Right renal cortex interstitium (tissue), 3 donors: ENCODE measurements at places on chromosomes 13 and 19. TPM values are rescaled to one million over a fixed set of nuclear protein-coding genes. Genes with fewer than 3 reads are reported as not detected.

The DENND1C gene
- 45.2 TPM for polyA plus RNA-seq

The ZNF155 gene
- polyA plus RNA-seq: 18.7 TPM

The C13orf42 gene
- polyA plus RNA-seq: 0.52 TPM

The PARP4 gene
- polyA plus RNA-seq: 39.8 TPM

The PRDX2 gene
- polyA plus RNA-seq: 286 TPM

DNA sequence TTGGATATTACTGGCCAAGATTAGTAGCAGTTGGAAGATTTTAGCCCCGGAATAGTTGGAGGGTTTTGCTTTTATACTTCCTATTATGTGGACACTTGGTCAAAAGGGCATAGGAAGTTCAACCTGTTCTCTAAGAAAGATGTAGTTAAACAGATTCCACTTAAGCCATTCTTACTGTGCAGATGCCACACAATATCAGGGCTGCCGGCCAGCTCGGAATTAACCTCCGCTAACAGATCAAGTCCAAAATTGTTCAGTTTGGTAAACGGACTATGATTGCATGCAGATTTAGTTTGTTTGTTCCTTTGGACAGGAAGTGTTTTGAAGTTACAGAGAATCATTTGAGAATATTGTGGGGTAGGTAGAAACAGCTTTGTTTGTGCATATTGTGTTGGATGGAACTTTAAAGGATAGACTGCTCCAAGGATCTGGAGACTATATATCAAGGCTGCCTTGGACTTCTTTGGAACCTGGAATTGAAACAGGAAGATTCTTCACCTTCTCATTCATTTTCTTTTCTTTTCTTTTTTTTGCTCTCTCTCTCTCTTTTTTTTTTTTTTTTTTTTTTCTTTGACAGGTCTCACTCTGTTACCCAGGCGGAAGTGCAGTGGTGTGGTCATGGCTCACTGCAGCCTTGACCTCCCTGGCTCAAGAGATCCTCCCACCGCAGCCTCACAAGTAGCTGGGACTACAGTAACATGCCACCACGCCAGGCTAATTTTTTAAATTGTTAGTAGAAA, 5.0 kb upstream of the SPRY2 start:
- no peak for DNase-seq

DNA sequence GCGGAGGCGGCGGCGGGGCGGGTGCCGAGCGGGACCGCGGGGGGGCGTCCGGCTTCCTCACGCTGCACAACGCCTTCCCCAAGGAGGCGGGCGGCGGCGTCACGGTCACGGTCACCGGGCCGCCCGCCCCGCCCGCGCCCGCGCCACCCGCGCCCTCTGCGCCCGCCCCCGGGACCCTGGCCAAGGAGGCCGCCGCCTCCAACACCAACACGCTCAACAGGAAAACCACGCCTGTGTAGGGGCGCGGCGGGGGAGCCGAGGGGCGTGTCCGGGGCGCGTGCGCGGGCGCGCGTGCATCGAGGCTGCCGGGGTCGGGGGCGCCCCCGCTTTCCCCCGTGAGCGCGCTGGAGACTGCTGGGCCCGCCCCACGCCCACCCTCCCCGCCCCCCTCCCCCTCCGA, 8.8 kb upstream of the CACNG6 start:
- DNase-seq: no peak

GRCh38 chr13:34335014-34336007, 517.4 kb downstream of the RFC3 start:
- no peak for DNase-seq

GRCh38 chr13:75467040-75467728, 14.8 kb downstream of the TBC1D4 start:
- no peak for DNase-seq

GRCh38 chr19:49892716-49893115, 4.0 kb downstream of the IL4I1 start:
- no peak for DNase-seq

- no peak for DNase-seq
Measured at GRCh38 chr13:92804346-92804745, 422.3 kb upstream of the GPC6 start.

- no peak for DNase-seq
Measured at GRCh38 chr19:2516727-2517126, 40.8 kb downstream of the GADD45B start.

GRCh38 chr19:2089001-2089711, 7.0 kb downstream of the MOB3A start:
- DNase-seq: no peak

DNA sequence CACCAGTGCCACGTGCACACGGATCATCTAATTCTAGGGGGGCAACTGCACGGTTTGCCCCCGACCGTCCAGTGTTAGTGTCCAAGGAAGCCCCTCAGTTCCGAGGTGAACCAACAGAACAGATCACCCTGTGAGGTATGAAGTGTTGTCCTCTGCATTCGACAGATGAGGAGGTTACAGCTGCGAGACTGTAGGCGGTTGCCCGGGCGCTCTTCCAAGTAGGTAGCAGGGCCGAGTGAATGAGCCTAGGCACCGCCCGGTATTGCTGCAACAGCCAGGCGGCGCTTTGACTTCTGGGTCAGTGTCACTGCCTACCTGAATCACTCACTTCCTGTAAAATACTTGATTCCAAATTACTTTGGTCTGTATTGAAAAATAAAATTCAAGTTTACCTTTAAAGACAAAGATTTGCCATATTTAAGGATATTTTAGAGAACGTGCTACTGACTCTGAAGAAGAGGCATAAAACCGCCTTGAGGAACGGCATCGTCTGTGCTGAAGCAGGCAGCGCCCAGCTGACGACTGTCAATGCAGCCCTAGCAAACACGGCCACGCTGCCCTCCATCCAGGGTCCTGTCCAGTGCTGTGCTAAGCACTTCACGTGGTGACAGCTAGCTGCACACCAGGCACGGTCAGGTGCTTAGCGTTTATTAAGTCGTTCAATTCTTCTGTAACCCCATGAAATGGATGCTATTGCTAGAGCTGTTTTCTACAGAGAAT, 19.3 kb upstream of the RASA3 start:
- no peak for DNase-seq

DNA sequence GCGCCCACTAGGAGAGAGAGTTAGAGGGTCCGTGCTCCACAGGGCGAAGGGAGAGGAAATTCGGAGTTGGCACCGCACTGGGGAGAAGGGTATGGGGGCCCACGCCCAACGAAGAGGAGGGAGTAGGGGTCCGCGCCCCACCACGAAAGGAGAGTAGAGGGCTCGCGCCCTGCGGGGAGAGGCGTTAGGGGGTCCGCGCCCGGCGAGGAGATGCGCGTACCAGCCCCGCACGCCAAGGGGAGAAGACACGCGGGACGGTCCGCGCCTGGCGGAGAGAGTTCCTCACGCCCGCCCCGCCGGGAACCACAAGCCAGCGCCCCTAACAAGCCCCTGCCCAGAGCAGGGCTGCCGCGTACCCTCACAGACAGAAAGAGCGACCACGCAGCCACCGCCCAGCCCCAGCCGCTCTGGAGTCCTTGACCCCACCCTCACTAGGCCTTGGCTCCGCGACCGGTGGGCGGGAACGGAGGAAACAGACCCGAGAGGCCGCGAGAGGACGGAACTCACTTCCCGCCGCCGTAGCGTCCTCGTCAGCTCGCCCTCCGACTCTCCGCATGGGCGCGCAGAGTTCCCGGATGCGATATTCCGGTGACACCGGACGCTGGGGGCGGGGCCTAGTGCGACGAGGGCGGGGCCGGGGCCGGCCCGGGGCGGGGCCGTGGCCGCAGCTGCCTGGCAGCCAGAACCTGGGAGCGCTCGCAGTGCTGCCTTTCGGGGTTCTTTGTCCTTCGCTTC, 20.0 kb upstream of the ZSCAN18 start:
- DNase-seq: peak; percentile 23

DNA sequence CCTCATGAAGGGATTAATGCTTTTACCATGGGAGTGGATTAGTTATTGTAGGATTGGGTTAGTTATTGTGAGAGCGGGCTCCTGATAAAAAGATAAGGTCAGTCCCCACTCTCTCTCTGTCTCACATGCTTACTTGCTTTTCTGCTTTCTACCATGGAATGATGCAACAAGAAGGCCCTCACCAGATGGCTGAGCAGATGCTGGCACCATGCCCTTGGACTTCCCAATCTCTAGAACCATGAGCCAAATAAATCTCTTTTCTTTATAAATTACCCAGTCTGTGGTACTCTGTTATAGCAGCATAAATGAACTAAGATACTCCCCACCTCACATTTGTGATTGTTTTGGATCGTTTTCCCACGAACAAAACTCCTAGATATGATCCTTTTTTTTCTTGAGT, 353.8 kb downstream of the DNAJC15 start:
- DNase-seq: no peak

- no peak for DNase-seq
Measured at GRCh38 chr19:55228403-55229031, at the start of gene TMEM86B. TSS of gene TMEM86B (minus strand) at chr19:55228763. CDS start at chr19:55228741, 22 bp downstream.

DNA sequence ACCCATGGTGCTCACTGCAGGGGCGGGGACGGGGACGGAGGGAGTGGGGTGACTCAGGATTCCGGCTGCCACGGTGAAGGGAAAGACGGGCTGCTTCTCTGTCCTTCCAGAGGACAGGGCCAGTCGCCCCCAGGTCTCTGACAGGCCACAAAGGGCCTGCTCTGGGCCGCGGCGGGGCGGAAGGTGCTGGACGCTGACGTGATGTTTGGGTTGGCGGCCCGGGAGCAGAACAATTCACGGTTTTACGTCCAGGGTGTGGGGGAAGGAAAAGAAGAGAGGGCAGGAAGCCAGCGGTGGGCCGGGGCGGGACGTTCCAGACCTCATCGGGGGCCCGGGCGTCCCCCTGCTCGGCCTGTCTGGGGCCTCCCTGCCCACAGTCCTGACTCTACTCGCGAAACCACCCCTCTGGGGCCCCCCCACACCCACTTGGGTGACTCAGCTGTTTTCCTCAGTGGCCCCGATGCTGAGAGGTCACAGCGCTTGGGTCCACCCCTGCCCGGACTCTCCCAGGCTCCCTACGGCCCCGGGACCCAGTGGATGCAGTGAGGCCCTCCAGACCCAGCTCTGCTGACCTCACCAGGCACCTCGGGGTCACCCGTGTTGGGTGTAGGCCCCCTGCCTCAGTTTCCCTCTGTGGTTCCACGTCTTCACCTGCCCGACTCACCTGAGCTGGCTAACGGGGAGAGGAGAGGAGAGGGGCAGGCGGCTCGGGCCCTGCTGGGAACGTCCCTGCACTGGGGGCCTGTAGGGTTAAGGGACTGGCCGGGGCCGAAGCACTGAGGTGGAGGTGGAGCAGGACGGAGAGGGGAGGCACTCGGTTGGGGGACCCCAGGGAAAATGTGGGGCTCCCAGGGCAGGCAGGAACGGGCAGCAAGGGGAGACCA, 29.2 kb downstream of the PIP5K1C start:
- DNase-seq: no peak

DNA sequence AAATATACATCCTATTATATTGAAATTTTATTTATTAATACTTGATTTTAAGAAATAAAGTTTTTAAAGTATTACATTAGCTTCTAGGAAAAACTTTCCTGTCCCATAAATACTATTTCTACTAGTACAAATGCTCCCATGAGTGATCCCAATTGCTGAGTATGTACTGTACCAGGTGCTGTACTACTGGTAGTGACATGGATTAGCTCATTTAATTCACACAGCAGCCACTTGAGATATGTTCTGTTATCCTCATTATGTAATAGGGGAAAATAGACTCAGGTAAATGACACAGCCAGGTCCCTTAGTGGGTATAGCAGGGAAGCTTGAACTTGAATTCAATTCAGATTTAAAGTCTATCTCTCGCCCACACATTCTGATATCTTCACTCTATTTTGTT, 363.1 kb downstream of the FGF14 start:
- no peak for DNase-seq

GRCh38 chr19:42412661-42413076, 14.5 kb downstream of the LIPE start:
- DNase-seq: no peak

DNA sequence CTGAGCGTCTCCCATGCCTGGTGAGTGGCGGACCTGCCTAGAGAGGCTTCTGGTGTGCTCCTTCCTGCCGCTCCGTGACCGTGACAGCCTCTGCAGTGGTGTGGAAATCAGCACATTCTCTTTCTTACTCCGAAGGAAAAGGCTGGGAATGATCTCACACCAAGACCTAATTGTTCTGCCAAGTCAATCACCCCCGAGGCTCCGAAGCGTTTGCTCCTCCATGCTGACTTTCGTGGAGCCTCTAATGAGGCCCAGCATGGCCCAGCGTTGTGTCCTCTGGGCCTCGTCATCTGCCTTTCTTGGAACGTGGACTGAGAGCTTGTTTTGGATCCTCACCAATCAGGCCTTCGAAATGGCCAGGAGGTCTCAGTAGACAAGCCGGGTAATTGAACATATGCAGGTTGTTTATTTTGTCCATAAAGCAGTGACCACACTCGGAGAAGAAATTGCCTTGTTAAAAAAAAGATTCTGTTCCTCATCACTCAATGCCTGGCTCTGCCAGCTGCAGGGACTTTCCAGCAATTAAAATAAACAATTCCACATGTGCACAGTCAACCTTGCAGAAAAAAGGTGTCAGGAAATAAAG, 107.1 kb downstream of the UBL3 start:
- peak; percentile 14 for DNase-seq

DNA sequence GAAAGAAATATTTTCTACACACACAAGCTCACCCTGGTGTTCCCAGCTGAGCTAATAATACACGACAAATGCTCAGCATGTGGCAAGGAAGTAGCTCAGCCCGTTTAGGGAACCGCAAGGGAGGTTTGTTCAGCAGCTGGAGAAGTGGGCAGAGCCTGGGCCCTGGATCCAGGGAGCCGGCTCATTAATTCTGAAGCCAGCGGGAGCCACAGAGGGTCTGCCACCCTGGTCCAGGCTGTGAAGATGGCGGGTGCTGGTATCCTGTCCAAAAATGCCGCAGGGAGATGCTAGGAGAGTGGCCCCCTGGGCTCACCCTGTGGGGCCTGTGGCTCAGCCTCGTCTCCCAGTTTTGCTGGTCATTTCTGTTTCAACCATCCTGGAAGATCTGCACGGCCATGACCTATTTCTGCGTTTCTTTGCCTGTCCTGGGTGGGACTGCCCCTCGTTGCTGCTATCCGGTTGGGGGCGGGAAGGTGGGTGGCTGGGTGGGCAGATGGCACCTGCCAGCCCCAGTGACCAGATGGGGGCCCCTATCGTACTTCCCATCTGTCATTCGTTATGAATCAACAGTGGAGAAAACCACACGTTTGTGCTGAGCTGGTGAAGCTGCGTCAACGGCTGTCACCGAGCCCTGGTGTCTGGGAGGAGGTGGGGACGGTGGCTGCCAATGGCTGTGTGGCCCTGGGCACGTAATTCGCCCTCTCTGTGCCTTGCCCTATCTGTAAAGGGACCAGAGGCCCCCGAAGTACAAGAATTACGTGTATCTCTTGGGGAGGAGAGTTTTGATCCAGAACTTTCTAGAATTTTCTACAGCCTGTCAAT, 2.7 kb upstream of the GNA15 start:
- DNase-seq: no peak

DNA sequence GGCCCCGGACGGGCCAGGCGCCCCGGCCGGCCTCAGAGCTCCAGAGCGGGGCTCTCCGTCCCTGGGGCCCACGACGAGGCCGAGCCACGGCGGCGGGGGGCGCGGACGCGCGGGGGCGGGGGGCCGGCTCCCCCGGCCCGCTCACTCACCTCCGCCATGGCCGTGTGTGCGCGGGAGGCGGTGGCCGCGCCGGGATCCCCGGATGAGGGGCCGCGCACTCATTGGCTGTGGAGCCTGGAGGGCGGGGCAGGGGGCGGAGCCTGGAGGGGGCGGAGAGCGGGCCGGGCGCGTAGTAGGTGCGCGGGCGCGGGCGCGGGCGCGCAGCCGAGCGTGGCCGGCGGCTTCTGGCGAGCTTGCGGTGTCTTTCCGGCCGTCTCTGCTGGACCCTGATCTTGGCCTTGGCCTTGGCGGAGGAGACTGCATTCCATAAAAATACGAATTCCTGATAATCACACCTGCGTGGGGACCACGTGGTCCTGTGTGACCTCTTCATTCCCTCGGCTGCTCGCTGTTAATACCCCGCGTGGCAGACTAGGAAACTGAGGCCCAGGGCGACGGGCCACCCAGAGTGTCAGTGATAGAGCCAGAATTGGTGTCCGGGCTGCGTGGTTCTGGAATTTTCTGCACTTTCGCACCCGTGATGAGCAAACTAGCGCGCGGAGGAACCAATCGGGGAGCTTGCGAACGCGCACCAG, at the start of gene MIER2:
Gene MIER2 (minus strand): TSS at position 172 of the 695 bp plus-strand sequence. CDS start 14 bp downstream, at position 158.
- DNase-seq: peak; percentile 44
